ENCODE measurements at places on chromosomes 13 and 19.

- DNase-seq = no peak
Observed at GRCh38 chr19:7395360-7396066, 46.8 kb downstream of the ARHGEF18 start.

- DNase-seq = no peak
Observed at GRCh38 chr13:40059540-40060232, 404.2 kb downstream of the COG6 start.

DNA sequence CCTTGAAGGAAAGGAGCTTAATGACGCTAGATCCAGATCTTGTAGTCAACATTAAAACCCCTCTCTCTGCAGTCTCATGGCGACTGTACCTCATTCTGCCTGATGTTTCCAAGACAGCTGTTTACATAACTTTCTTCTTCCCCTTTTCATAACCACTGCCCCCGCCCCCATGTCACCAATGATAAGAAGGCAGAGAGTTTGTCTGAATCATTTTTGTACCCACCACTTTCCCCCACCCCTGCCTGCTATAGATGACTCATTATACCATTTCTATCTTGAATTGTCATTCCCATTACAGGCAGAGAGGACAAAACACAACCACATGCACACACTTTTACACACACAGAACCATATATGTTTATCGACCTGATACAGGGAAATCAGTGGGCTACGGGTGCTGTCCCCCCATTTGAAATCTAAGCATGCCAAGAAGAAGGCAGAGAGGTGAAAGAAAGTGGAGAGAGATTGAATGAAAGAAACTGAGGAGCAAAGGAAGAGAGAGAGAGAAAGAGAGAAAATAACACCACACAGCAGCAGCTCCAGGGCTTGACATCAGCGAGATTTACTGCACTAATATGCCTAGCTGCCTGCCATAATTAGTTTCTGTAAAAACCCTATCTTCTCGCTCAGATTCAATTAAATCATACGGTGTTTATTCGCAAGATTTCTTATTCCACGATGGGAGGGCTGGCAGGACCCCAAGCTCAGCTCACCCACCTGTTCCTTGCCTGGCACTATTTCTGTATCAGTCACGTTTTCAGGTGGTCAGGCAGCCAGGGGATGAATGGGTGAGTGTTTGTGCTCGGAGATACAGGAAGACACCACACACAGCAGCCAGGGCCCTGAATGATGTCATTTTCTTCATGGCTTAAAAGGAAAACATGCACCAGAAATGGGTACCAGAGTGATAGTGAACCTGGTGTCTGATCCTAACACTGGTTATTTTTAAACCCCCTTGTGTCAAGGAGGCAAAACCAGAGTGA lies 114.3 kb upstream of the SERP2 start:
- peak; percentile 93 for DNase-seq

DNA sequence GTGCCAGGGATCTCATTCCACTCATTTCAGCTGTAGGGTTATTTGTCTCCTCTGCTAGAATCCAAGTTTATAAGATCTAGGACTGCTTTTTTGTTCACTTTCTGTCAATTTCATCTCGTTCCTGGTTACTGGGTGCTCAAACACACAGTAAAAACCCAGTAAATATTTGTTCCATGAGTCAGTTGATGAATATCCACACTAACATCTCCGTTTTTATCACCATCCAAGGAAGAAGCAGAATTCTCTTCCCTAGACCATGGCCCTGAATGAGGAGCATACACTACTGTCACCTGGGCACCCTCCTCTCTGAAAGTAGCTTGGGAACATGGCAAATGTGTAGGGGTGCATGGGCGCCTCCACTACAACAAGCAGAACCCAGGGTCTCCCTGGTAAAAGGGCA lies 390.8 kb downstream of the FOXO1 start:
- DNase-seq = no peak

- no peak for DNase-seq
Observed at GRCh38 chr19:33988601-33989000, 183.7 kb upstream of the LSM14A start.
